WTC11 (cell line): ENCODE measurements at places on chromosomes 7 and 10.

GRCh38 chr7:27374958-27375841, 132.6 kb downstream of the EVX1 start:
- DNase-seq, result no peak

- peak; percentile 12 for DNase-seq
These were observed 281.0 kb upstream of the PTER start for GRCh38 chr10:16155834-16156233.

GRCh38 chr10:118045837-118046394, 825 bp downstream of the RAB11FIP2 start:
- DNase-seq, result peak; percentile 54

DNA sequence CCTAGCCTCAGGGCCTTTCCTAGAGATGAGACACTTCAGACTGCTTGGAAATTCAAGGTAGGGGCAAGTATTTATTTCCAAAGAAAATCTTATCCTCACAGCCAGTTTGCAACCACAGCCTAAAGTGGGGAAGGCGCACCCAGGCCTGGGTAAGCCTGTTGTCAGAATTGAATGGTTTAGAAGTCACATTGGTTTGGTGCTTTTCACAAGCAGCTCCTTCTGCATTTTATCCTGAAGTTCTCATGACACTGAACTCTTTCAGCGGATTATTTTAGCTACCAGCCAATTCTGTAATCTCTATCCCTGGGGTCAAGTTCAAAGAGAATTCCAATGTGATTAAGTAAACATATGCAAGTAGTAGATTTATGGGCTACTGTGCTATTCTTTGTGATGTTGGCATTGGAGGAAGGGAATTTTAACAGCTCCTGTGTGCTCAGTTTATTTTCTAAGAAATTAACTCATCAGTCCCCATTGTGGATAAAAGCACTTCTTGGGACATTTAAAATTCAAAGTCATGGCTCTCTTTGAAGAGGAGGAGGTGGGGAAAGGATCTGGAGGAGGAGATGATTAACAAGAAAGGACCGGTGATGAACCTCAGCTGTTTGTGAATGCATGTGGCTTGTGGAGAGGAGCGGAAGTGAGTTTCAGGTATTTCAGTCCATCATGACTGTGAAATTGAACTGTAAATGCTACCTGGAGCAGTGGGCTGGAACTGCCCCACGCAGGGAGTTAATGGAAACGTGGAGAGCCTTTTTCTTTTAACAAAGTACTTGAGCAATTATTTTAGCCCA, 90.2 kb upstream of the CACUL1 start:
- no peak for DNase-seq

GRCh38 chr10:76210211-76210610, 778.8 kb downstream of the LRMDA start:
- DNase-seq, result no peak

DNA sequence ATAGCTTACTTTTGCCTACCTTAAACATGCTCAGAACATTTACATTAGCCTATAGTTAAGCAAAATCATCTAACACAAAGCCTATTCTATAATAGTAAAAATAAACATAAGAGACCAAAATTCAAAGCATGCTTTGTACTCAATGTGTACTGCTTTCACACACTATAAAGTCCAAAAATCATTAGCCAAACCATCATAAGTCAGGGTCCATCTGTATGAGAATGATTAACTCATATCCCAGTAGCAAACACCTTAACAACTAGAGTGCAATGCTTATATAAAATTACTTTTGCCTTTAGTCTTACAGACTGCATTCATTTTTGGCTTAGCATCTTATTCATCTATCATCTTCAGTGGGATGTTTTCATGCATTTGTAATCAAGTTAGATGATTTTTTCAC, 49.4 kb upstream of the VWC2 start:
- no peak for DNase-seq

- no peak for DNase-seq
These were observed 341.0 kb downstream of the AUTS2 start for GRCh38 chr7:69939317-69939716.

DNA sequence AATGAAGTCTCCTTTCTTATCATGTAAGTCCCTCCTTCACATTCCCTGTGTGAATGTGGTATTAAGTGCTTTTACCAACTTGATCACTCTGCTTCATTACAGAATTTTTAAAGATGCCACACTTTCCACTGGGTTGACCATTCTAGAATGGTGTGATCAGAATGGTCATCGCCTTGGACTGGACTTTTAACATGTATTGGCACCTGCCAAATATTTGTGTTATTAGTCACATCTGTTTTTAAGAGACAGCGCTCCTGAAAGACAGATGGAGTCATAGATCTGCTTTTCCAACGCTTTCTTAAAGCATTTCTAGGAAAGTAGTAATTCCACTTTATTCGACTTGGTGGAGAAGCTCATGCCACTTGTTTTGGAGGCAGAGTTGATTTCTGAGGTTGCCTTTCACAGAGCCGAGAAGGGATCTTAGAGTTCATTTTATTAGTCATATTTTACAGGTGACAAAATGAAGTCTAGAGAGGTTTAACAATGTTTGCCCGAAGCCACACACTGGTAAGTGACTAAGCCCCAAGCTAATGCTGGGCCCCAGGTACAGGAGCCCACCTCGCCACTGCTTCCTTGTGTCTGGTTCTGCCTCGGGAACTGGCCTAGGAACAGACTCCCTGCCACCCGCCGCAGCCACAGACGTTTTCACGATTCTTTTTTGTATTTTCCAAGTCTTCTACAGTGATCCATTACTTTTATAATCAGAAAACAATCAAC, 10.4 kb upstream of the BAMBI start:
- DNase-seq, result no peak

GRCh38 chr10:95414016-95414830, 123.4 kb upstream of the PDLIM1 start:
- DNase-seq, result no peak

GRCh38 chr10:20888620-20889330, 8.3 kb downstream of the NEBL start:
- no peak for DNase-seq

GRCh38 chr7:133962646-133963045, 164.5 kb upstream of the LRGUK start:
- no peak for DNase-seq

DNA sequence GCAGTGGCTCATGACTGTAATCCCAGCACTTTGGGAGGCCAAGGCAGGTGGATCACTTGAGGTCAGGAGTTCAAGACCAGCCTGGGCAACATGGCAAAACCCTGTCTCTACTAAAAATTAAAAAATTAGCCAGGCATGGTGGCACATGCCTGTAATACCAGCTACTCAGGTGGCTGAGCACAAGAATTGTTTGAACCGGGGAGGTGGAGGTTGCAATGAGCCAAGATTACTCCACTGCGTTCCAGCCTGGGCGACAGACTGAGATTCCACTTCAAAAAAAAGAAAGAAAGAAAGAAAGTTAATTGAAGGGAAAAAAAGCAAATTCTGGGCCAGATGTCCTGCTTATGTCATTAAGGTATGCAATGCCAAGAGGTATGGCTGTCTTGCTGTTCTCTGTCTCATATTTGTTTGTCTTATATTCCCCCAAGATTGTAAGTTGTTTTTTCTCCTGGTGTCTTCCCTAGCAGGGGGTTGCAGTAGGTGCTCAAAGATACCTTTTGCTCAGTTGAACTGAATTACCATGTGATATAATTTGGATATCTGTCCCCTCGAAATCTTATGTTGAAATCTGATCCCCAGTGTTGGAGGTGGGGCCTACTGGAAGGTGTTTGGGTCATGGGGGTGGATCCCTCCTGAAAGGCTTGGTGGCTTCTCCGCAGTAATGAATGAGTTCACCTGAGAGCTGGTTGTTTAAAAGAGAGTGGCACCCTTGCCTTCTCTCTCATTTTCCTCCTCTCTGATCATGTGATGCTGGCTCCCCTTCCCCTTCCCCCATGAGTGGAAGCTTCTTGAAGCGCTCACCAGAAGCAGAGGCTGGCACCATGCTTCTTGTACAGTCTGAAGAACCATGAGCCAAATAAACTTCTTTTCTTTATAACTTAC, 60.9 kb downstream of the MYOF start:
- DNase-seq, result no peak

DNA sequence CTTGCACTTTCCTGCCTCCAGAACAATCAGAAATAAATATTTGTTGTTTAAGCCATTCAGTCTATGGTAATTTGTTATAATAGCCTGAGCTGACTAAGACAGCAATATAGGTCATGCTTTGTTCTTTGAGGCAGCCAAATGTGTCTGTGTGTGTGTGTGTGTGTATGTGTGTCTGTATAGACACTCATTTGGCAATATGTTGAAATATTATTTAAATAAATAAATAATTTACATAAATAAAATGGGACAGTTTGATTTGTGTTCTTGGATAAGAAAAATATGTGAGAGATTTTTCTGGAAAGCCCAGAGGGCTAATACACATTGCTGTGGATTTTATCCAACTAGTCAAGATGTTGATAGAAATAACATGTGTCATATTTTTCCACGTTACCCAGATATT, 140.2 kb downstream of the PTN start:
- no peak for DNase-seq

- peak; percentile 38 for DNase-seq
These were observed 593 bp downstream of the CDK13 start for GRCh38 chr7:39950473-39951225.

DNA sequence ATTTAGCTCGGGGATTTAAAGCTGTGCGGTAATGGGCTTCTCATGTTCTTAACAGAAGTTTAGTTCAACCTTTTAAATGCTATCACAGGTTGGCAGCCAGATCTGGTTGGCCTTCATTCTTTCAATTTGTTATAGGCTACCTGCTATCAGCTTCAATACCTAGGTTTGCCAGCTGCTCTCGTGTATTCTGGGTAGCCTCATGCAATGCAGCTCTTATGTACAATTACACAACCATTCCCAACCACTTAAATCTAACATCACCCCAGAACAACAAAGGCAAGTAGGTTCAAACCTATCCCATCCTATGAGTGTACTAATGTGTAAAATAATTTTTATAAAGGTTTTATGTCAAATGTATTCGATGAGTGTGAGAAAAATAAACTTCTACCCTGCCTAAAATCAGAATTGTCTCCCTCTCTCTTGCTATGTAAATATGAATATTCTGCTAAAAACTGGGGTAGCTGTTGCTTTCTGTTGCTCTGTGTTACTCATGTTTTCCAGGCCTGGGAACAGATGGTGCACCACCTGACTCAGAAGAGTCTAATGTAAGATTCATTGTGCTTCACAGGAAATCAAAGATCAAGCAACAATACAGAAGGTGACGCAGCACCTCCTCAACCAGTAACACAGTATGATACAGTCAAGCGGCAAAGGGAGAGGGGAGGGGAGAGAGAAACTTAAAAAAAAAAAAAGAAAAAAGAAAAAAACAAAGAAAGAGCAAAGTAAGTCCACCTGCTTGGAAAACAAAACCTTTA, 188.6 kb downstream of the ETV1 start:
- no peak for DNase-seq

GRCh38 chr10:132841615-132841975, 55.6 kb upstream of the NKX6-2 start:
- no peak for DNase-seq

DNA sequence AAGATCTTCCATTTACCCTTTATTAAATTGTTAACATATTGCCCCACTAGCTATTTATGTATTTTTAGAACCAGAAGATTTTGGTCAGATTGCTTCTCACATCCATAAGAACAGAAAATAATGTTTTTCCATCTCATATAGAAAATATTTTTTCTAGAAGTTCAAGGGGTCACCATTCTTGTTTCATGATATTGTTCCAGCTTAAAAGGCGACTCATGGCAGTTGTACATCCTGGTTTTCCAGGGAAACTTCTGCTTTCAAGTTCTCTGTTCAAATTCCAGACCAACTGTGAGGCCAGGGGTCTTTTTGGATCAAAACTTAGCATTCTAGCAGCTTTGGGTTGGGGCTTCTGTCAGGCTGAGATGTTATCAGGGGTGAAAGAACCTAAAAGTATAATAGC, 84.4 kb downstream of the LRRC4 start:
- no peak for DNase-seq

GRCh38 chr7:80018941-80019808, 115.5 kb upstream of the GNAI1 start:
- DNase-seq, result peak; percentile 59

DNA sequence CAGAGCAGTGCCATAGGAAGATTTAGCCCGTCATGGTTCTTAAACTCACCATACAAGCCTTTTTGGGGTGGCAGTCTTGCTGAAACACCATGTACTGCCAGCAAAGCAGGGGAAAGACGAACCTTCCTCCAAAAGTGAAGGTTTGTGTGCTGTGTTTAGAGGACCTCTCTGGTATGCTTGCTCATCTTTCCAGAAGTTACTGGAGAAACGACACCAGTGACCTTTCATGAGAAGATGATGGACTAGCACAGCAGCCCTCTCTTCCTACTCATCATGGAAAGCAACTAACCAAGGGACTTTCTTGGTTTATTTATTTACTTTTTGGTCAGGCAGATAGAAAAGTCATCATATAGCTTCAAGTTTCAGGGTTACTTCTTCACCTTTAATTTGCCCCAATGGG, 247.4 kb downstream of the PTEN start:
- no peak for DNase-seq

- DNase-seq, result no peak
These were observed 34.4 kb upstream of the YAE1 start for GRCh38 chr7:39531818-39532217.

GRCh38 chr7:80508440-80508839, 3.4 kb downstream of the GNAT3 start:
- no peak for DNase-seq

DNA sequence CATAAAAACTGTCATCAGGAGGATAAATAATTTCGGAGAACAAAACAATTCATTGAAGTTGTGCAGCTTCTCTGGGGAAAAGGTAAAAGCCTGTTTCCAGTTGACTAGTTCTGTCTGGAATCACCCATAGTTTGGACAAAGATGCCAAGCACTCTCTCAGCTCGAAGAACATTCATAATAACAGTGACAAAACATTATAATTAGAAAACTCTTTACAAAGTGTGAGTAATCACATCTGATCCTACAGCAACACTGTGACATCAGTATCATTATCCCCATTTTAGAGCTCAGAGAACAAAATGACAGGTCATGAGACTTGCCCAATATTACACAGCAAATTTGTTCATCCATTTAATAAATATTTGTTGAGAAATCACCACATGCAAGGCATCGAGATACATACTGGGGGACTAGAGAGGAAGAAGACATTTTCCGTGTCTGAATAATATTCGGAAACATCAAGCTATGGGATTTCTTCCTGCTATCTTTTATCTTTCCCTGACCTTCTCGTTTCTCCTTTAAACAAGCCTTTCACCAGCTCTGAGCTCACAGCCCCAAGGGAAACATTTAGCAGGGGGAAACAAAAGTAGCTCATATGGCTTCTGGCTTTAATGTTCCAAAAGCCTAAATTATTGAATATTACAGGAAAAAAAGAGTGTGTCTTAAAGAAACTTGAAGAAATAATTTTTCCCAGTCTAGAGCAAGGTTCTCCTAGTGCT, 123.3 kb upstream of the GHITM start:
- DNase-seq, result no peak

GRCh38 chr7:31958226-31958625, 112.0 kb downstream of the PDE1C start:
- DNase-seq, result no peak

DNA sequence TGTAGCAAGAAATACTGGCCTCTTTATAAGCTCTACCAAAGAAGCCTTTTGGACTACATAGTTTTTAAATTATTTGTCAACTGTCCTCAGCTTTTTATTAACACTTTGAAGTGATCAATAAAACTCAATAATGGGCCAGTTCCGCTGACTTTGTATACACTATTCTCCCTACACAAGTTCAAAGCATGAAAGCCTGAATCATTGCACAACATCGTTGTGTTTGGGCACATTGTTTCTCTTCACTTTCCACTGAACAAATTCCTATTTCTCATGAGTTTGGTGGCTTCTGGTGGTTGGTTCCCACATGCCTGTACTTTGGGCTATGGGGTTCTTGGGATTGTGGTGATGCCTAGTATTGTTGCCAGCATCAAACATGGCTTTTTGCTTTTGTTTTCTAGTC, 561.8 kb upstream of the LRRN3 start:
- no peak for DNase-seq

- no peak for DNase-seq
These were observed 1.2 kb downstream of the PRRT4 start for GRCh38 chr7:128360359-128360678.
